Retina (tissue), 1 donor: ENCODE measurements at places on chromosomes 3 and 15.
A peak's percentile ranks its signal among the peaks of the same experiment; 100 is the strongest.

GRCh38 chr3:107416138-107416537 lies 38.9 kb downstream of the CCDC54 start:
- no peak for DNase-seq

DNA sequence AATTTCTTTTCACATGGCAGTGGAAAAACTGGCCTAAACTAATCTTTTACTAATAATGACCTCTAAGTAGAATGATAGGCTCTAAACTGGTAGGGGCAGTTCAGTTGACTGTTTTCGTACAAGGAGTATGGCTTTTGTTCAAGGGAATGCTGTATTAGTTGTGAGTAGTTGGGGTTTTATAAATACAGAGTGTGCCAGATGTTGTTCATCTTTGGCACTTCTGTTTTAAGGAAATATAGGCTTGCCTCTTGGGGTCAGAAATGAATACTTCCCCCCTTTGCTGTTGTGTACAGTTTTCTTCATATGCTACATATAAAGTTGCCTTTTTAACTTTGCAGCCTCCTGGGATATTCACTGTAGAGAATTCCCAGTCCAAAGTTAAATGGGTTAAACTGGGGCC lies 181.0 kb upstream of the CGNL1 start:
- no peak for DNase-seq

GRCh38 chr3:96209699-96210098 lies 604.7 kb upstream of the EPHA6 start:
- DNase-seq = no peak

DNA sequence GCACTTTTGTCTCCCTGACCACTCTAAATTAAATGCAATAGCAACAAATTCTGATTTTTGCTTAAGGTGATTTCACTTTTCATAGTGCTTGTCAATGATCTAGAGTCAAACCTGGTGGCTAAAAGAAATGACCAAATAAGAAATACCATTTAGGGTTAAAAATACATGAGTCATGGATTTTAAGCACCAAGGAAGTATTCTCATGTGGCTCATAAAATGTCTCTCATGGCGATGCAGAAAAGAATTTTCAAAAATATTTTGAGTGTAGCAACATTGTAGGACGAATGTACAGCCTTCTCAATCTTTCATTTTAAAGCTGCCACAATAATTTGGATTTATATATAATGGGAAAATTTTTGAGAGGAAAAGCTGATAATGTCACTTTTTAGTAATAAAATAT lies 193.6 kb downstream of the EPHA3 start:
- DNase-seq = no peak

DNA sequence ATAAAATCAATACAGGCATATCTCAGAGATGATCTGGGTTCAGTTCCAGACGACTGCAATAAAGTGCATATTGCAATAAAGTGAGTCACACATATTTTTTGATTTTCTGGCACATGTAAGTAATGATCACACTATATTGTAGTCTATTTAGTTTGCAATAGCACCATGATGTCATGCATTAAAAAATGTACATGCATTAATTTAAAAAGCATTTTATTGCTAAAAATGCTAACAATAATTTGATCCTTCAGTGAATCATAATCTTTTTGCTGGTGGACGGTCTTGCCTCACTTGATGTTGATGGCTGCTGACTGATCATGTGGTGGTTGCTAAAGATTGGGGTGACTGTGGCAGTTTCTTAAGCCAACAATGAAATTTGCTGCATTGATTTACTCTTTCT lies 511.1 kb downstream of the OTOL1 start:
- DNase-seq = no peak

- DNase-seq = no peak
These were observed 4.5 kb upstream of the ZNF280D start for GRCh38 chr15:56737791-56738190.

GRCh38 chr3:195212033-195212748 lies 58.8 kb downstream of the XXYLT1 start:
- DNase-seq = no peak

DNA sequence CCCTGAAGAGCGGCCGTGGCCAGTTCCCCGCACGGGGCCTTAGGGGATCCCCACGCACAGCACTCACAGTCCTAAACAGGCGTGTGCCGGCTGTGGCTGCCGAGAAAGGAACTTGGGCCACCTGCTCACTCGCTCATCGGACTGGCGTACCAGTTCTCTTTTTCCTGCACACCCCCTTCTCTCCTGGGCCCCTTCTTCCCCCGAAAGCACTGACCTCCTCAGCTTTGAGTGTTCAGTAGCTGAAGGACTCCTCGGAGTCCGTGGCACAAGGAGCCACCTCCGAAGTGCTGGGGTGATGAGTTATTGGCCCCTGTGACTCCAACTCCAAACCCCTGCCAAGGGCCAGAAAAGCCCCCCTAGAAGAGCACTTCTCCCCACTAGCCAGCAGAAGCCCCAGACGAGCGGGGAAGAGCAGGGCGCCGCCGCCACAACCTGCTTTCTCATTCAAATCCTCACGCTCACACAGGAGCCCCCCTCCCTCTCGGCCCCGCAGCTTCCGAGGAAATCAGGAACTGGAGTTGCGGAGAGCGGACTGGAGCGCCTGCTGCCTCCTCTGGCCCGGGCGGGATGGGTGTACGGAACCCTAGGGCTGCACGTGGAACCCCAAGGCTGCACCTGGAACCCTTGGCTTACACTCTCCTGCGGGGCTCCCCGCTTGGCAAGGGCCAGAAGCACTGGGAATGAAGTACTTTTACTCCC lies at the start of gene PLCH1:
TSS of gene PLCH1 (minus strand) at position 446 of the 699 bp plus-strand sequence. CDS start 40,847 bp downstream, outside the sequence.
- DNase-seq = peak; percentile 94

- no peak for DNase-seq
These were observed 148.0 kb upstream of the LRTM1 start for GRCh38 chr3:55075846-55076245.

- peak; percentile 52 for DNase-seq
These were observed 4.7 kb upstream of the RNF13 start for GRCh38 chr3:149808209-149808829.

- DNase-seq = no peak
These were observed 22.8 kb upstream of the TRIM59 start for GRCh38 chr3:160472344-160472743.

DNA sequence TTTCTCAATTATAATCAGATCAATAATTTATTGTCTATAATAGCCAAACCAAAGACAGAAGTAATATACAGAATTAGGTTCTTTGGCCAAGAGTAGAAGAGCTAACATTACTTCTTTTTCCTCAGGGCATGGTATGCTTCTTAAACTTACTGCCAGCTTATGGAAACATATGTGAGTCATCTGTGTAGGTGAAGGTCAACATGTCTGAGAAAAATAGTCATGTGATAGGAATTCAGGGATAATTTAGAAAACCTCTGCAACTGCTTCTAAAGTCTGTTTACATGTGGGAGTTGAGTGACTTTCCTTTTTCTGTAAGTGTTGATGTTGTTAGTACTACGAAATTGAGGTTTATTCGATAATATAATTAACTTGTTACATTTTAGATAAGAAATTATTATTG lies 19.2 kb upstream of the MAP6D1 start:
- DNase-seq = no peak

GRCh38 chr3:189756582-189757078 lies 125.4 kb downstream of the TP63 start:
- DNase-seq = no peak

DNA sequence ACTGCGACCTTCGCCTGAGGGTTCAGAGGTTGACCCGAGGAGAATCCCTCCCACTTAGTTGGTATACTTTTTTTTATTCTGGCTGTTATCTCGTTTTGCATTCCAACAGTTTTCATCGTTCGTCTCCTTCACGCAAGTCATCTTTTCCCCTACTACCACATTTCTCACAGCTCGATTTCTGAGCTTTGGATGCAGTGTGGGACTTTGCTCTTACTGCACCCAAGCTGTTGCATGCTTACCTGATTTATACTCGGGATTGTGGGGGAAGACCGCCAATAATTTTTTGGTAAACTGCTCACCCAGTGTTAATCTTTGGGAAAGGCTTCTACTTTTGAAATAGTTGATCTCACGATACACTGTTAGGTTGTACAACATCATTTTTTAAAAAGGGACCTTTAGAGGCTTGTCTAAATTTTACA lies 702 bp downstream of the TBC1D23 start:
- DNase-seq = no peak

- DNase-seq = peak; percentile 72
These were observed 8.1 kb downstream of the FAM131A start for GRCh38 chr3:184345317-184346144.

DNA sequence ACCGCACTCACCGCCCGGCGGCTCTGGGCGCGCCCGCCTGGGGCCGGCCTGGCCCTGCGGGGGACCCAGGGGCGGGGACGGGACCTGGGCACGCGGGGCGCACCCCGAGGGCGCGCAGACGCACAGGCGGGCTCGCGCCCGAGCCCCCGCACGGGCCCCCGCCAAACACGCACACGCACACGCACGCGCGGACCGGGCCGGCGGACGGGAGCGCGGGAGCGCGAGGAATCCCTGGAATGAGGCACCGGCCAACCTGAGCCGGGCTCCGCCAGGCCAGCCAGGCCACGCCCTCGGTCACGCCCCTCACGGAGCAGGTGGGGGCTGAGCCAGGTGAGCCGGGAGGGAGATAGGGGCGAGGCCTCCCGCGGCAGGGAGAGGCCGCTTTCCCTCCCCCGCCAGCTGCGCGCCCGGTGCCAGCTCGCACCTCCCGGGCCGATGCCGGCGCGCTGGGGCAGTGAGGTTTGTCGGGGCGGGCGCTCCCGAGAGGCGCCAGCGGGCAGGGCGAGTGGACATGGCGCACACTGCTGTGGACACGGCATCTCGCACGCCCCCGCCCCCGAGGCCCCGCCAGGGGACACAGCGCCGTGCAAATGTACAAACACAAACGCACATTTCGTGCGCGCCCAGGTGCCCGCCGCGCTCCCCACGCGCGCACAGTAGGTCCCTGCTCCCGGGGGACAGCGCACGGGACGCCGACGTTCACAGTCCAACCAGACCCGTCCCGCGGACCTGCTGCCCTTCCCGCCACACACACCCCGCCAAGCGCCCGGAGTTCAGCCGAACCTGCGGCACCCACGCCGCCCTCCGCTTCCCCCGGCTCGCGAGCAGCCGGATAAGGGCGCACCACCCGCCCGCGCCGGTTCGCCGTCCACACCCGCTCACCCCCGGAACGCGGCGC lies 75.9 kb upstream of the VGLL4 start:
- peak; percentile 90 for DNase-seq

DNA sequence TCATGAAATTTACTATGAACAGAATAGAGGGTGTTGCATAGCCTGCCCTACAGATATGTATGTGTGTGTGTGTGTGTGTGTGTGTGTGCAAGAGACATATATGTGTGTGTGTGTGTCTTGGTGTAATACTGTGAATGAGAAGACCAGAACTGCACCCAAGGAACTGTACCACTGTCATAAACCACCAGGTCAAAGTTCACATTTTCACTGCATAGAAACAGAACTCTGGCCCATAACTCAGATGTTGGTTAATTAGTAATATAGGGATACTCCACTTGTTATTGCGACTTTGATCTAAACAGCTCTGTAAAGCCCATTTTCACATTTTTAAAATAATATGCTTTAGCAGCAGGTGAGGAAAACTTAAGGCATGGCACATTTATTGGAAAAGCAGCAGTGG lies 111.8 kb downstream of the IGF2BP2 start:
- no peak for DNase-seq

GRCh38 chr3:145070795-145071194 lies 1090.2 kb downstream of the PLOD2 start:
- DNase-seq = no peak

- DNase-seq = no peak
These were observed 30.8 kb downstream of the MUC20 start for GRCh38 chr3:195751560-195751959.

- peak; percentile 59 for DNase-seq
These were observed 210.1 kb downstream of the CHST2 start for GRCh38 chr3:143329567-143330211.

- DNase-seq = no peak
These were observed 19.2 kb downstream of the FOXP1 start for GRCh38 chr3:71564361-71564760.

- no peak for DNase-seq
These were observed 62.0 kb downstream of the ZNF148 start for GRCh38 chr3:125313060-125313635.

DNA sequence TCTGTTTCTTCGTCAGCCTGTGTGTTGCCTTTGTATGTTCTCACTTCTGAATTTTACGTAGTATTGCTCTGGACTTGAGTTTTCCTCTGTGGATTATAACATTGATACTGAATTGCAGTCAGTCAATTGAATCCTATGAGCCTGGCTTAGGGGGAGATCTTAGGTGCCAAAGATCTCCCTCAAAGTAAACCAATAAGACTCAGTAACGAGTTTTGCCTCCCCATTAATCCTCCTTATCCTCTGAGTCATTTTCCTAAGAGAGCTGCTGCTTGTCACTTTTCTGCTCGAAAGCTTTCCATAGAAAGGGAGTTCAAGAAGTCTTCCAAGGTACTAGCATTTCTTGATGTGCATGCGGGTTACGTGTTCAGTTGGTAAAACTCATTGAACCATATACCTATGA lies 126.4 kb downstream of the CHDH start:
- no peak for DNase-seq

DNA sequence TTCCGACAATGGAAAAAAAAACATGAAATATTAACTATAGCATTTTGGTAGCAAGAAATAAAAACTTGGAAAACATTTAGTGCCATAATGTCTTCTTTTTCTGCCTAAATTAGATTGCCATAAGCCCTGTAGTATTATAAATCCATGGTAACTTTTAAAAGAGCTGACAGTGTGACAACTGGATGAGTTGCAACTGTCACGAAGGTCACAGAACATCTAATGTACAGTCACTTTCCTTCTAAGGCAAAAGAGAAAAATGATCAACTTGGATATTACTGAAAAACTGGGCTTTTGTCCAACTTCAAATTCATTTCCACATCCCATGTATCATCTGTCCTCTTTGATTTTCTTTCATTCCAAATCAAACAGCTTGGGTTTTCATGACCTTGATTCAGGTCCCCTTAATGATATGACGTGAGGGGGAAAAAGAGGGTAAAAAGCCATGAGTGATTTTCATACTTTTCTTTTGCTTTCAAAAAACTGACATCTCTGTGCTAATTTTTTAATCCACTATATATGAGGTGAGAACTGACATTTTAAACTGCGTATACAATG lies 602 bp downstream of the CPB1 start:
- no peak for DNase-seq
